ENCODE measurements at places on chromosomes 2 and 18.

GRCh38 chr2:120626566-120626965 lies 109.1 kb upstream of the GLI2 start:
- no peak for DNase-seq

DNA sequence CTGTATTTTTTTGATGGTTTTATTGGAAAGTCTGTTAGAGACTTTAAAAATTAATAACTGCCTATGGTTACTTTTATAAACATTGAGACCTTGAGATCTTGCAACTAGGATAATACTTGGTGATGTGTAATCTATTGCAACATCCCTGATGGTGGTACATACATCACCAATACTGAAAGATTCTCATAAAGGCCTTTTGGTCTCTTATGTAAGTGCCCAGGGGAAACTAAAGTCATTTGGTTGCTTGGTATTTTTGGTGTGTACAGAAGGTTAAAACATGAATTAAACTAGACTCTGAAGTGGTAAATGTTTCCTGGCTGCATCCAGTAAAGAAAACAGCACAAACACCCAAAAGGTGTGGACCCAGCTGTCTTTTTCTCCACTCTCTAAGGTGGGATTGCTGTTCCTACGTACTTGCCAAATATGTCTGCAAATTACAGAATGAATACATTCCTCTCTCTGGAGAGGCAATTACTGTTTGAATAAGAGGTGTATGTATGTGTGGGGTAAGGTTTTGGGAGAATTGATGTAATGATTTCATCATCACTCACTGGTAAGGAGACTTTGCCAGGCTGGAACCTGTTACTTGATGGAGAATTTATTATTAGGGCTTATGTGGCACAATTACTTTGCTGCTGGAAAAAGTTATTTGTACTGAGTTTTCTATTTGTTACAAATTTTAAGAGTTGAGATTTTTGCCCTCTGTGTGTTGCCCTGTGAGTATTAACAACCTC lies 3.6 kb downstream of the B3GNT2 start:
- no peak for DNase-seq

- no peak for DNase-seq
Observed at GRCh38 chr2:222884805-222885424, 24.1 kb downstream of the ACSL3 start.

GRCh38 chr18:45040879-45041278 lies 360.2 kb downstream of the SETBP1 start:
- DNase-seq: no peak

DNA sequence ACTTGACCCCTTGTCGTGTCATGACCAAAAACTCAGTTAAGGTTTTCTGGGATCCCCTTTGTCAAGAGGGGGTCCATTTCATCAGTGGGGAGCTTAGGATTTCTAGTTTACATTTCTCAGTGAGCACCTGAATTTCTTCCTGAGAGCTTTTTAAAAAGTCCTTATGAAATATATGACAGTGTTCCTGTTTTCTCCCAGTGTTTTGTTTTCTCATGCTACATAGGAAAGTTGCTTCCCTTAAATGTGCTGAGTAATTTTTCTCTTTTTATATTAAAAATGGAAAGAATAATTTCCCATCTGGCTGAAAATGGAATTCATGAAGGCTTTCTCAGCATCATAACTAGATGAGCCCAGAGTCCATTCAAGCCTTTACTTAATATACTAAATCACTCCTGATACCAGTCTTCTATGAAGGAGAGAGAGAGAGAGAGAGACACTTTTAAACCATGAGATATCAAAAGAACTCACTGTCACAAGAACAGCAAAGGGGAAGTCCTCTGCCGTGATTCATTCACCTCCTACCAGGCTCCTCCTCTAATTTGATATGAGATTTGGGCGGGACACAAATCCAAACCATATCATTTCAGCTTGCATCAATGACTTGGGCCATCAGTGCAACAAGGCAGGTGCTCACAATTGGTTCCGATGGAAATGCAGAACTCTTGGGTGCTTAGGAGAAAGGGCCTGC lies 61.1 kb downstream of the XRCC5 start:
- DNase-seq: no peak

DNA sequence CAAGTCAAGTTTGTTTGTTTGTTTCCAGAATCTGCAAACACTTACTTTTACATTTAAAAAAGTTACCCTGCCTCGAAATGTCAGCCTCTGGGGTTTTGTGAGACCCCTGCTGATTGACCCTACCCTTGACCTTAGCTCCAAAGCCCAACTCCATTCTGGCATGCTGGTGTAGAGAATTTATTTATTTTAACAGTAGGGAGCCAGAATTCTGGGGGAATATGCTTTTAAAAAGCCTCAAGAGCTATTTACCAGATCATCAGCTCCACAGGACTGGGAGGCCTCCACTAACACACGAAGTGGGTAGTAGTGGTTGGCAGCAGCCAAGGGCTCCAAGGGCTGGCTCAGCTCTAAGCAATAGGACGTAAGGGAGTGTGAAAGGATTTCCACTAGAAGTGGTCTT lies 23.2 kb upstream of the GREB1L start:
- DNase-seq: no peak

Data from activated CD8-positive, alpha-beta memory T cell treated with anti-CD3 and anti-CD28 coated beads for 4 hours (primary cell).